ENCODE measurements at places on chromosomes 7 and 10.

- DNase-seq, result no peak
Measured at GRCh38 chr10:43622038-43622437, 15.8 kb downstream of the ZNF485 start.

DNA sequence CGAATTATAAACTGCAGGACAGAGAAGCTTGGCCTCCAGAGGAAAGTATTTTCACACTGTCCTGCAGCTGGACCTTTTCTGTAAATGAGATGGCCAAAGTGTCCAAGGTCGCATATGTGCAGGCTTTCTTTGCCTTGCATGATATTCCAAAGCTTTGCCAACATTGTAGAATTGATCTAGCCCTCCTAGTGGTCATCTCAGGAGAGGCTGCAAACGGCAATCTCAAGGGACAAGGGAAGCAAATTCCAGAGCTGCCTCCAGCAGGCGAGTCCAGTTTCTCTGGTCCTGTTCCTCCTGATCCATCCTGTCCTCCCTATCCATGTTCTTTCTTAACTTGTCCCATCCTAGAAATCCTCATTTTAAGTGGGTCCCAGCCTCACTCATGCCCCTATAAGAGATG lies 373.4 kb upstream of the PCDH15 start:
- peak; percentile 9 for DNase-seq

- no peak for DNase-seq
Measured at GRCh38 chr7:128036226-128036940, 5.1 kb upstream of the LRRC4 start.

GRCh38 chr7:104267701-104268368 lies 60.0 kb upstream of the ORC5 start:
- DNase-seq, result no peak

GRCh38 chr10:100554902-100555301 lies 19.2 kb downstream of the HIF1AN start:
- DNase-seq, result no peak

Data from ELF-1 (cell line).